ENCODE measurements at places on chromosomes 11 and 22. TPM values are rescaled to one million over a fixed set of nuclear protein-coding genes. Genes with fewer than 3 reads are reported as not detected.

Gene SCN4B
- 1.9 TPM for total RNA-seq

Gene TRIM22
- 52.1 TPM for total RNA-seq

Gene PGGHG
- 109 TPM for total RNA-seq

Gene OR4D5
- not detected for total RNA-seq

Gene CHST1
- total RNA-seq, result 1.0 TPM

Gene WNT7B
- 11.2 TPM for total RNA-seq

Gene NAALAD2
- 39.5 TPM for total RNA-seq

Gene LRP4
- total RNA-seq, result 26.8 TPM

Gene OR51Q1
- total RNA-seq, result not detected

Gene CCDC157
- total RNA-seq, result 5.8 TPM

Gene OR5AL1
- not detected for total RNA-seq

Gene ASPHD2
- 1.9 TPM for total RNA-seq

Gene B3GAT1
- 1.5 TPM for total RNA-seq

Gene SCGB1A1
- total RNA-seq, result not detected

Gene HORMAD2
- 0.47 TPM for total RNA-seq

Gene OR8B2
- total RNA-seq, result not detected

Gene UVRAG
- 27.4 TPM for total RNA-seq

Gene RPS19BP1
- total RNA-seq, result 33.0 TPM

Gene FXYD2
- total RNA-seq, result 5.7 TPM

Gene OR51E2
- 0.11 TPM for total RNA-seq

Gene GAS2
- total RNA-seq, result 14.9 TPM

Gene GP1BB
- total RNA-seq, result 4.4 TPM

Gene EHF
- total RNA-seq, result 1.0 TPM

Gene NPAS4
- total RNA-seq, result 1.00 TPM

Gene NXPE4
- total RNA-seq, result not detected

Gene CATSPERZ
- 0.47 TPM for total RNA-seq

Gene MEI1
- 2.1 TPM for total RNA-seq

Gene APBB1
- 62.4 TPM for total RNA-seq

Gene PLAAT2
- not detected for total RNA-seq

Gene CTSF
- not detected for total RNA-seq

Gene APOL4
- 15.0 TPM for total RNA-seq

Gene MYOD1
- total RNA-seq, result not detected

Gene TOMT
- not detected for total RNA-seq

Gene CARD10
- 12.2 TPM for total RNA-seq

Gene FGF4
- total RNA-seq, result not detected

Gene ARHGAP8
- 166 TPM for total RNA-seq

Gene KDM4E
- total RNA-seq, result not detected

Gene SMIM38
- total RNA-seq, result 2.1 TPM

Gene OR2D2
- total RNA-seq, result 0.41 TPM

Gene JRKL
- total RNA-seq, result 12.2 TPM

Gene TUB
- total RNA-seq, result 53.4 TPM

Gene JAML
- total RNA-seq, result not detected

Gene NRGN
- 2.7 TPM for total RNA-seq

Gene TMEM151A
- total RNA-seq, result 1.6 TPM

Gene RIC3
- total RNA-seq, result 2.4 TPM

Gene ACTN3
- total RNA-seq, result 0.11 TPM

Gene OR6T1
- total RNA-seq, result not detected

Gene KRTAP5-7
- total RNA-seq, result 0.25 TPM

Gene MN1
- 49.6 TPM for total RNA-seq

Gene MYO7A
- total RNA-seq, result 2.2 TPM

Gene MOGAT2
- total RNA-seq, result not detected

Measured in mesothelial cell of epicardium (in vitro differentiated cells).